ENCODE measurements at places on chromosomes 3 and 15.

DNA sequence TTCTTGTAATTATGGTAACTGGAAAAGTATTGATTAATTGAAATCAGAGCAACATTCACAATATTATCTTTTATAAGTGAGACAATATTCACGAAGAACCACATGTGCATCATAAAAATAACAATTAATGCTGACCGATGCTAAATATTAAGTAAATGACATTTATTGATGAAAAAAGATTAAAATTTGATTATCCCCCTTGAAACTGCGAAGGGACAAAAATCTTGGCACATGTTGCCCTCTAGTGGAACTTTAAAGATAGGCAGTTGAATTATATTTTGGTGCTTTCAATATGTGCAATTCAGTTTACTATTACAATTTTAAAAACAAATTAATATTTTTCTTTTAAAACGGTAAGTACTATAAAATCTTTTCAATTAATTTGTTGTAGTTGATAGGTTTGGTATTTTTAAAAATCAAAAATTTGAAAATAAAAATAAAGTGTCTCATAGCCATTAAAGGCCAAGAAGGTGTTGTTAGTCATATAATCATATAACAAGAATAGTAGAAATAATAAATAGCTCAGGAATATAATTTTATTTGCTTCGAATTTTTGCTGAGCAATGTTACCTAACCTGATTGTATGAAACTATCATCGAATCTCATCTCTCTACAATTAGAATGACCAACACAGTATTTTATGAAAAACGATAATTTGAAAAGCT lies 270.2 kb downstream of the ROBO1 start:
- DNase-seq: peak; percentile 4

DNA sequence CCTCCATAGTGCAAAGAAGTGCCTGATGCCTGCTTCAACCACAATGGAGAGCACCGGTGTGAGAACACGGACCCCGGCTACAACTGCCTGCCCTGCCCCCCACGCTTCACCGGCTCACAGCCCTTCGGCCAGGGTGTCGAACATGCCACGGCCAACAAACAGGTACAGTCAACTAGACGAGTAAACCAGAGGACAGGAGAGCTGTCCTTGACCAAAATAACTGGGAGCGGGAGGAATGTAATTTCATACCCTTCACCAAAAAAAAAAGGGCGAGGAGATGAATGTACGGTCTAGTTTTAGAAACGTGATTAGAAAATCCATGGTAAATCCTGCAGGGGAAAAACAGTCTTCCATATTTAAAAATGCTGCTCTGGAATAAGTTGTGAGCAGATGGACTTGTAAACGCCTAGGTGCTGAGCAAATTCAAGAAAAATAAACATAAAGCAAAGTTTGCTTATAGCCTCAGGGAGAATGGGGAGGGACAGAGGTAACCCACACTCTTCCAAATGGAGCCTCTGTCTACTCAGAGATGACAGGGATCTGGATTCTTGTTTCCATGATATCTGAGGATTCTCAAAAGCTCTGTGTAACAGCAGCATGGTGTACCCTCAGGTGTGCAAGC lies 8.4 kb downstream of the THBS1 start:
- no peak for DNase-seq

DNA sequence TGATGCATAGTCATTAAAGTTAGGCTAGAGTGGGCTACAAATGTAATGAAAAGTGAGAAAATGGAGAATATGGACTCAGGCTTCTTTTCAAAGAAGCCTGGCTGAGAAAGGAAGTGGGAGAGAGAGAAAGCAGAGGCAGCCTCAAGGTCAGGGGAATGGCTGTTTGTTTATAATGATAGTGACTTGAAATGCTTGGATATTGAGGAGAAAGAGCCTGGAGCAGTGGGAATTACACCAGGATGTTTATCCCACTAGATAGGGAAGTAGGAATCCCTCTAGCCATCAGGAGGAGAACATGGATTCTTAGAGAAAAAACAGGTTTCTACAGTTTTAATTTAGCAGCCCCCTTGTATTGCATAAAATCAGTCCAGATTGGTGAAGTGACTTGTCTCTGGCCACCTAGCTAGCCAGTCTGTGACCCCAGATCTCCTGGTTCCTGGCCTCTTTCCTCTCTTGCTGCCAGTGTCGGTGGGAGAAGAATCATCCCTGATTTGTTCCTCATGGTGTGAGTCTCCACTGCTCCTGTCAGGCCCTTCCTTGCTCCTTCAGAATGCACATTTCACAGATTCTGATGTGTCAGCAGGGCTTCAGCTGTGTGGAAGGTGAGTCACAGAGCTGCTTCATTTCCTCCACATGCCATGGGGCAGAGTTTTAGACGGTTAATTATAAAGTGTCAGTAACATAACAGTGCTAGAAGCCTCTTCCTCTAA lies 32.9 kb downstream of the SEMA6D start:
- no peak for DNase-seq

DNA sequence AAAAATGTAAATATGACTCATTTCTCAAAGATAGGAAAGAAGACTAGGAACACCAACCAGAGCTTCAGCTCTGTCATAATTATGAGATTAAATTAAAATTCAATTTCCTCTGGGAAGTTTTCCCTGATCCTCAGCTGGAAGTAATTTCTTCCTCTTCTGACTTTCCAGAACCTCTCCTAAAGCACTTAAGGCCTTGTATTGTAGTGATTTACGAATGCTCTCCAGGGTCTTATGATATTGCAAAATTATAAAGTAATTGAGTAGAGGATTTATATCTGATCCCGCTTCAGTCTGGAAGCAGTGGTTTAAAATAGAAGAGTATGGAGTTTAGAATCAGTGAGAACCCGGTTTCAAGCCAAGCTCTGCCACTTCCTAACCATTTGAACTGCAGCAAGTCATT lies 279.8 kb downstream of the ZPLD1 start:
- DNase-seq: no peak

GRCh38 chr3:165404357-165405027 lies 208.3 kb upstream of the SLITRK3 start:
- no peak for DNase-seq

DNA sequence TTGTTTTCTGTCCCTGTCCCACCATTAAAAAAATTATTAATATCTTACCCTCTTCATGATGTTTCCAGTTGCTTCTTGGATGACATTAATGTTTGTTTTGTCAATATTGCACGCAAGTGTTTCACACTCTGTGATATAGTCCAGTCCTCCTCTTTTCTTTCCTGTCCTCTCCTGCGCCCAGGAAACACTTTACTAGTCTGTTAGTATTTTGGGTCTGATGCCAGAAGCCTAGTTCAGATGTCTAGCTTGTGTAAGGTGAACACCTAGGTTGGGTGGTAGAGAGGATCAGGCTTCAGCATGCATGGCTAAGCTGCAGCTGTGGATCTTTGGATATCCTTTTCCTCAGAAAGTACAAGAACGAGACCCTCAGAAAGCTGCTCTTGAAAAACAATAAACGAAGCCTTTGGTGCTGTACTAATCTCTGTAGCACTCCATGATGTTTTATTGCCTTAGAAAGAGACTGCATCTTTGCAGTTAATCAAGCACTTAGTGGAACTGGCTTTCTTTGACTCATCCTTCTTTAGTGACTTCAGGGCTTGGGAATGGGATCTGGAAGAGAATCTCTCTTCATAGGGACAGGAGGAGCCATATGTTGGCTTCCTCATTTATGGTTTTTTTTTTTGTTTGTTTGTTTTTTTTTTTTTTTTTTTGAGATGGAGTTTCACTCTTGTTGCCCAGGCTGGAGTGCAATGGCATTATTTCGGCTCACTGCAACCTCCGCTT lies 253.4 kb downstream of the LPP start:
- DNase-seq: no peak

GRCh38 chr15:70469651-70470555 lies 293.5 kb downstream of the UACA start:
- DNase-seq: no peak

DNA sequence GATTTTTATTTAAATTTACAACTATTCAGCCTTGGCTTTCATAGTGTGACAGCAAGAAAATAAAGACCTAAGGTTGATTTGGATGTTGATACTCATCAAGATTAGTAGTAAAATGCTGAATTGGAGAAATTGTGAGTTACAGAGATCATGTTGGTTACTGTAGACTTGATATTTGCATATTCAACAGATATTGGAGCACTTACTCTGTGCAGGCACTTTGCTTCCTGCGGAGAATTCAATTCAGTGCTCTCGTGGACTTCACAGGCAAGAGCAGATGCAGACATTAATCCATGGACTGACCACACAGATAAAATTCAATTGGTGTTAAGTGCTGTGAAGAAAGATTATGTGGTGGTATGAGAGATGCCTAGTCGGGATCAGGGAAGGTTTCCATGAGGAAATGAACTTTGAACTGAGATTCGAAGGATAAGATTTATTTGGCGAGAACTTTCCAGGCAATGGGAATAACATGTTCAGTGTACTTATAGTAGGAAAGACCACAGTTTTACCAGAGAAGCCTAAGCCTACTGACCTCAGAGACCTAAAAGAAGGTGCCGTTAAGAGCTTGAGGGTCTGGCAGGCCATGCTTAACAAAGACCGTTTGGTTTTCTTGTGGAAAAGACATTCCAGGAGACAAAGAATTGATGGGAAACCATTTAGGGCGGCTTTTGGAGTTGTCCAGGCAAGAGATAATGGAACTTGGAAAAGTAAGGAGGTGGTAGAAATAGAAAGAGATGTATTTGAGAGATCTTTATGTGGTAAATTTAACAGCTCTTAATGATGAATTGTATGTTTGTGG lies 4.3 kb downstream of the SELENOT start:
- no peak for DNase-seq

DNA sequence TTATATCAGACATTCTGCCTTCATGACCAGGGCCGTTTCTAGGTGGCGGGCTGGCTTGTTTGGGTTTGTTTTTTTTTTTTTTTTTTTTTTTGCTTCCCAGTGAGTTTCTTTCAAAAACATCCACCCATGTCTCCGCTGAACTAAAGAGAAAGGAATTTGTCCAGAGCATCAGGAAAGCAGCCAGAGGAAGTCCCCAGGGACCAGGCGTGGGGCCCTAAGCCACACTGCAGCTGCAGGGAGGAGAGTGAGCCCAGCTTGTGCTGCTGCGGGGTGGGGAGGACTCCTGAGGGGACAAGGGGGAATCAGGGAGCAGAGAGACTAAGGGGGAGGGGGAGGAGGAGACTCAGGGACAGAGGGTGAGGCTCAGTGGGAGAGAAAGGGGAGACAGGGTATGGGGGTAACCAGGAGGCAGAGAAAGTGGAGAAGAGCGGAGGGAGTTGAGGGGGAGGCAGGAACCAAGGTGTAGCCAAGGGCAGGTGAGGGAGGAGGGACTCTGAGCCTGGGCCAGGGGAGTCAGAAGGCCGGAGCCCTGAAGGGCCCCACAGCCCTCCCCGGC lies 49.5 kb downstream of the CYP11A1 start:
- DNase-seq: peak; percentile 75

DNA sequence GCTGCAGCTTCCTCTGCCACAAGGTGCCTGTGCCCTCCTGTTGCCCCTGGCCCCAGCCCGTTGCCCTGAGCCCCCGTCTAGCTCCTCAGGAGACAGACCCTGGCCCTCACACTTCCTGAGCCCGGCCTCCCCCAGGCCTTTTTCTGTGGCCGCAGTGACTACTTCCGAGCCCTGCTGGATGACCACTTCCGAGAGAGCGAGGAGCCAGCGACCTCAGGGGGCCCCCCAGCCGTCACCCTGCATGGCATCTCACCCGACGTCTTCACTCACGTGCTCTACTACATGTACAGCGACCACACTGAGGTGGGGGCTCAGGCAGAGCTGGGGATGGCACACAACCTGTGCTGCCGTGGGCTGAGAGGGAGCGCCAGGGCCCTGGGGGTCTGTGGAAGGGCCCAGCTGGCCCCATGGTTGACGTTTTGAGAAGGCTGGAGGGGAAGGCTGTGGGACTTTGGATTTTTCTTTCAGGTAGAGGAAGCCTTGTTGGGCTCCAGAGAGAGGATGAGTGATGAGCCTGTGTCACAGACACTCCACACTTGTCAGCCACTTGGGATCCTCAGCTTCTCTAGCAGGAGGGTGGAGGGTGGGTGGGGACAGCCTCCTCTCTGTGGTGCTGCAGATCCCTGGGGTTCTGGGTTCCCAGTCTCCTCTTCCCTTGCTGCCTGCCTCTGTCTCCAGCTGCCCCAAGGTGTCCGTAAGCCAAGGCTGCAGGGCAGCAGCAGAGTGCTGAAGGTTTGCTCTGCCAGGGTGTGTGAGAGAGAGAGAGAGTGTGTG lies 5.0 kb downstream of the ABTB1 start:
- no peak for DNase-seq

GRCh38 chr15:45587863-45588170 lies 638 bp downstream of the BLOC1S6 start:
- no peak for DNase-seq

DNA sequence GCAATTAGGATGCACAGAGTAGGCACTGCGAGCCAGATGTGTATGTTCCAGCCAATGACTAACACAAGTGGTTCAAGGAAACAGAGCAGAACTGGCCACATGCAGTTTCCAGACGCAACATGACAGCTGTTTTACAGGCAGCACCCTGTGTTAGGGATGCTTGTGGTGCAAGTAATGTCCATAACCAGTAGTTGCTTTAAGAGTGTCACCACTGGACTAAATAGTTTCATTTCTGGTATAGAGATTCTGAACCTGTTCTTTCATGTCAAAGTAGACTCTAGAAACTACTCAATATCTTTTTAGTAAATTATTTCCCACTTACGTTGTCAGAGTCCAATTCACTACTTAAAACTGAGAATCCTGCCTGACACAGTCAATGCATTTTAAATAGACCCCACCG lies 14.5 kb upstream of the LPP start:
- no peak for DNase-seq

DNA sequence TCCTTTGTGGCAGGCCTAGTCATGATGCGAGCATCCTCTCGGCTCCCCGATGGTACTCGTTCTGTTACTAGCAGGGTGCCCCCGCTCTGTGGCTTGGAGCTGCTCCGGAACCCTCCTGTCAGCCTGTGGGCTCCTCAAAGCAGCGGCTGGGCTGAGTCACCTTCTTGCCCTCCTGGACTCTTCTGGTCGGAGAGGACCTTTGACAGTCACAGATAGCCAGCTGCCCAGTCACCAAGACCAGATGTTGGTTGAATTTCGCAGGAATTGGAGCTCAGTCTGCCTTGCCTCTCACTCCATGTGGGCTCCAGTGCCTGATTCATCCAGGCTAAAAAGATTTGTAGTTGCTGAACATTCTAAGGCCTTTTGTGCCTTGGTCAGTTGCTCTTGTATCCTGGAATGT lies 94.5 kb downstream of the CHCHD6 start:
- no peak for DNase-seq

GRCh38 chr3:43161684-43162229 lies 55.9 kb upstream of the POMGNT2 start:
- DNase-seq: no peak

- peak; percentile 25 for DNase-seq
Measured at GRCh38 chr15:65641768-65642475, 20.2 kb downstream of the SLC24A1 start.

- DNase-seq: no peak
Measured at GRCh38 chr3:183430325-183430957, 2.0 kb upstream of the MCF2L2 start.

DNA sequence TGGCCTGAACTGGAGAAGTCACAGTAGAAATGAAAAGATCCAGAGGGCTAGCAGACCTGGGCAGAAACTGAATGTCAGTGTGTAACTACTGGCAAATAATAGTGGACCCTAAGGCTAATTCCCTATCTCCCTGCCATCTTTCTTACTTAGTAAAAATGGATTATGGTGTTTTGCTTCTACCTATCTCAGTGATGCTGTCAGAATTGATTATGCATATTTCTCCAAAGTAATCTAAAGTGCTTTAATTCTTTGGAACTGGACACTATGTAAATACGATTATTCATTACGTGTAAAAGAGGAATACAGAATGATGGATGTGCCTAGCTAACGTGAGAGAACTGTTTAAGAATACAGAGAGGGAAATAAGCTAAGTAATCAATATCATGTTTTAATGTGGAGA lies 651.9 kb downstream of the NLGN1 start:
- no peak for DNase-seq

Measured in NB4 (cell line).